Stimulated activated naive B cell treated with anti-CD40 and anti-IgM and Interleukin-4, amounts not matched to agents 10 μg/mL and 1 μg/mL and 100 μg/mL, for 72 hours (primary cell): ENCODE measurements at places on chromosomes 12 and 14.
A peak's percentile ranks its signal among the peaks of the same experiment; 100 is the strongest.

- DNase-seq: peak; percentile 60
Observed at GRCh38 chr12:122023339-122024131, 1.9 kb downstream of the BCL7A start.

DNA sequence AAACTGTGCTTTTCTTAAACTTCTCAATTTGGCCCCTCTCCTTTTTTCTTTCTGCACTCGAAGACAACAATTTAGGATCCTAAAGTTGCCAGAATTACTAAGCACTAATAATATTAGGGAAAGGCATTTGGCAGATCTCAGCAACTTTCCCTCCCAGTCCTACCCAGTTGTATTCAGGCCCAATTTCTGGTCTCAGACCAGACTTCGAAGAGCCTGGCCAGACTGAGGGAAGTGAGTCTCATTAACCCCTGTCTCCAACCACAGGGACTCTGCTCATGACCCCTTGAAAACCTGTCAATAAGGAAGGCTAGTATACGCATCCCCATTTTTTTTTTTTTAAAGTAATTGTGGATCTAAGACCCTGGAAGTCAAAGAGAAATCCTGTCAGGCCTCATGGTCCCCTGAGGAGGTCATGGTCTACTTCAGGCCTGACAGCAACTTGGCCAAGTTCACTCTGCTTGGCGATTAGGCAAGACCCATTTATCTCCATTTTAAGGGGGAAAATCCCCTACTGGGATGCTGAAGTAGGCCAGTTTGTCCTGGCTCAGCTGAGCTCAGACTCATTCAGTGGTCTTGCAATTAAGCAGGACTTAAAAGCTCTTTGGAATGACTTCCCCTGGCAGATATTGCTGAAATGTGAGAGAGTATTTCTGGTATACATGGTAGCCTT, 521.0 kb downstream of the FUT8 start:
- DNase-seq: no peak

DNA sequence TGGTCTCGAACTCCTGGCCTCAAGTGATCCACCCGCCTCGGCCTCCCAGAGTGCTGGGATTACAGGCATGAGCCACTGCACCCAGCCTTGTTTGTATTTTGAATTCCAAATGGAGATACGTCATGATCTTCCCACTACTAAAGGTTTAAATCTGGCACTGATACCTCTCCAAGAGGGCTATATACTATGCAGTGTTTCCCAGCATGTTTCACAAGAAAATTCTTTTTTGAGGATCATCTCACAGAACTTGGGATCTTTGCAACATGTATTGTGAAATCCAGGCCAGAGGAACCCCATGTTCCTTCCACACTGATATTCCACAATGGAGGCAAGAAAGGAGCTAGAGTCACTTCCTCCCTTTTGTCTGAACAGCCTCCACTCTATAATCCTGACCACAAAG, 112.7 kb downstream of the NT5DC3 start:
- no peak for DNase-seq

DNA sequence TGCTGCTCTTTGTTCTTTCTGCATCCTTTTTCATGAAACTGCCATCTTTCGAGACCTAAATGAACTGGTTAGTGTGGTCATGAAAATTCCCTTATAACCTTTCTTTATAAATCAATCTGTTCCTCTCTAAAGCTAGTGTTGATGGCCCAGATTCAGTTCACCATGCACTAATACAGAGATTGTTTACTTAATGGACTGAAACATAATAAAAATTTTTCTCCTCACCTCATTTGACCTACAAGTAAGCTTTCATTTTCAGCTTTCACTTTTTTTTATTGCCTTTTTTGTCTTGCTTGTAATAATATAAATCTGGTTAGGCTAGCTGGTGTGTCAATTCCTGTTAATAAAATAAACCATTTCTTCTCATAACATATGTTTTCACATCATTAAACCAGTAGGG, 183.8 kb downstream of the CCDC59 start:
- DNase-seq: no peak

- DNase-seq: no peak
Observed at GRCh38 chr12:97452839-97453238, 9.8 kb upstream of the RMST start.

GRCh38 chr12:96078231-96079135, 43.1 kb upstream of the LTA4H start:
- DNase-seq: no peak
